ENCODE measurements at places on chromosomes 12 and 14. TPM values are rescaled to one million over a fixed set of nuclear protein-coding genes. Genes with fewer than 3 reads are reported as not detected.

DNA sequence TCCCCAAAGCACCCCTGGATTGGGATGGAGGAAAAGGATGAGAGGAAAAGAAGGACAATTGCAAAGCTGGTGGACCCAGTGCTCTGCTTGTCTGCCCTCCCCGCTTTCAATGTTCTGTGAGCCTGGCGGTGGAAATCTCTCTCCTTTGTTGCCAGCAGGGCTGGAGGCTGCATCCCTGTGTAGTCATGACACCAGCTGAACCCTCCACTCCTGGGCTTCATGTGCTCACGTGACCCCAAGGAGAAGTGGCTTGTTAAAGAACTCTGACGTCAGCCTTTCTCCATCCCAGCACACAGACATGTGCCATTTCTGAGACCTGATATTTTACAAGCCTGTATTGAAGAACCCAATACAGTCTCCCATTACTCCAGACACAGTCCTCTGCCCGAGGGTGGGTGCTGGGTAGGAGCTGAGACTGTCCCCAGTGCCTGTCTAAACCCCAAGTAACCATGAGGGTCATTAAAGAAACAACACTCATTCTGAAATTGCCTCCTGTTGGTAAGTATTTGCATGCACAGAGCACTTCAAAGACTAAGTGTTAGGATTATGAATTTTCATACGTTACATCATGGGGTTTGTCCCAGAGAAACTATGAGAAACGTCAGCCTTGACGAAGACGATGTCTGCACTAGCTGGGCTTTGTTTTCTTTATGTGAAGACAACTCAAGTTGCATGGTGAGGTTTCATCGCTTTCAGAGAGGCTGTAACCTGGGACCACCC lies 21.7 kb downstream of the GALNT16 start:
- no peak for DNase-seq

GRCh38 chr12:12194206-12194605 lies 72.6 kb downstream of the LRP6 start:
- DNase-seq, result no peak

GRCh38 chr14:20302042-20302755 lies 3.6 kb downstream of the TTC5 start:
- DNase-seq, result no peak

DNA sequence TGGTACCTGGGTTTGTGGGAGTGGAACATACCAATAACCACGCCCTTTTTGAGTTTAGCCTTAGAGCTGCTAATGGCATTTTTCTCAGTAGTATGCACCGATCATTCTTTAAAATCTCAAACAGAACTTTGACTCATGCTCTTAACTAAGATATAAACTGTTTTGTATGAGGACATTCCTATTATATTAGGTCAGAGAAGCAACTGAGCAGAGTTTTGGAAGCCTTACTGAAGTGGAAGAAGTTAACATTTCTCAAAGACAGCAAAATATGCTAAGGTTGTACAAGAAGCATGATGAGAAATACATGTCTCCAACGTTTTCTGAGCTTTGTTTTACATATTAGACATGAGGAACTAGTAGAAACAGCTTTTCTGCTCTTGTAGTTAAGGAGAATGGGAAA lies 819.2 kb downstream of the FSCB start:
- no peak for DNase-seq

RASSF9 gene
- not detected for total RNA-seq

KRR1 gene
- 67.2 TPM for total RNA-seq

All from activated CD4-positive, alpha-beta memory T cell treated with anti-CD3 and anti-CD28 coated beads, Interleukin-2, amount 10 ng/mL, durations not matched to agents 7 days and 5 days (primary cell).